ENCODE measurements at places on chromosomes 11 and 22.

DNA sequence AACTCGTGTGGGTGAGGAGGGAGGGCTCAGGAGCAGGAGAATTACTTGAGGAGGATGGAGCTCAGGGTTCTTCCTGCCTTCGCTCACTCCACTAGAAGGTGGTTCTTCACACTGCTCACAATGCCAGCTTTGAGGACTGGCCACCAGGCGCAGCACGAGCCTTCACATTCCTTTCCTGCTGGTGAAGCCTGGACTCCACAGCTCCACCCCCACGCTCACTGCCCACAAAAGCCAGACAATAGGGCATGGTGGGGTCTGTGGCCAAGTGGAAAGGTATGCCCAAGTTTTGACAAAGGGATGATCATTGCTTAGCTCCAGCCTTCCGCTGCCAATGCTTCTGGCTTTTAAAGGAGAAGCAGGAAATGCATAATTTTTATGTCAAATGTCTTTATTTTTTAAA lies 58.0 kb upstream of the FADD start:
- peak; percentile 53 for DNase-seq

DNA sequence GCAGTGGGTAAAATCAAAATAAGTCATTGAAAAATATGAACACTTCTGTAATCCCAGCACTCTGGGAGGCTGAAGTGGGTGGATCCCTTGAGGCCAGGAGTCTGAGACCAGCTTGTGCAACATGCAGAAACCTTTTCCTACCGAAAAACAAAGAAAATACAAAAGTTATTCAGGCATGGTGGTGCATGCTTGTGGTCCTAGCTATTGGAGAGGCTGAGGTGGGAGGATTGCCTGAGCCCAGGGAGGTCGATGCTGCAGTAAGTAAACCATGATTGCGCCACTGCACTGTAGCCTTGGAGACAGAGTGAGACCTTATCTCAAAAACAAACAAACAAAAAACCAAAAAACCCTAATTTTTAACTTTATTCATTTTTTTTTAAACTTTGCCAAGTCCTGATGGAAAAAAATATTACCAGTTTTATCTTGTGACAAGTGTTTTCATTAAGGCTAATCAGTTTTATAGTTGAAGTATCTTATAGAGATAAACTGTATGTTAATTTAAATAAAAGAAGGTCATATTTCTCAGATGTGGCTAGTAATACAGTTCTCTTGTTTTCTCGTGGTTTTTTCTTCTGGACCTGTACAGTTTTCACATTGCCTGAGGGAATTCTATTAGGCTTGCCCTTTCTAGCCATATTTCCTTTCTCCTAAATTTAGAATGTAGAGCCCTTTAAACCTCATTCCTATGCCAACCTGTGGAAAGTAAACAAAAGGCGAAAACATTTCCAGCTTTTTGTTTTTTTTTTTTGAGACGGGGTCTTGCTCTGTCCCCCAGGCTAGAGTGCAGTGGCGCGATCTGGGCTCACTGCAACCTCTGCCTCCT lies 9.4 kb downstream of the HIPK3 start:
- DNase-seq = no peak

GRCh38 chr11:36750349-36750748 lies 152.3 kb upstream of the RAG2 start:
- DNase-seq = no peak

GRCh38 chr11:88744140-88744539 lies 321.6 kb downstream of the GRM5 start:
- no peak for DNase-seq

DNA sequence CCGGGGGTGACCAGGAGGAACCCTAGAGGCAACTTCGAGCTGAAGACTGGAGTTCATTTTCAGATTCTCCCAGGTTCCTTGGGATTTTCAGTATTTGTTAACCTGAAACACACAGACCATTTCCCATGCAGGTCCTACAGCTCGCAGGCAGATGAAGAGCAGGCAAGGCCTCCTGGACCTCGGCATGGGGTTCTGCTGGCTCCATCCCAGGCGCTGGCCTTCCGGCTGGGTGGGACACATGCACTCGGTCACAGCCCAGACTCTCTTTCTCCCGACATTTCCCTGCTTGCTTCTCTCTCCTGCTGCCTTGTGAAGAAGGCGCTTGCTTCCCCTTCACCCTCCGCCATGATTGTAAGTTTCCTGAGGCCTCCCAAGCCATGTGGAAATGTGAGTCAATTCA lies 15.4 kb upstream of the TTLL12 start:
- DNase-seq = no peak

Data from COLO829 (cell line).